ENCODE measurements at places on chromosomes 2 and 18. TPM values are rescaled to one million over a fixed set of nuclear protein-coding genes. Genes with fewer than 3 reads are reported as not detected.

CBLN2 gene
- total RNA-seq: not detected

DNA sequence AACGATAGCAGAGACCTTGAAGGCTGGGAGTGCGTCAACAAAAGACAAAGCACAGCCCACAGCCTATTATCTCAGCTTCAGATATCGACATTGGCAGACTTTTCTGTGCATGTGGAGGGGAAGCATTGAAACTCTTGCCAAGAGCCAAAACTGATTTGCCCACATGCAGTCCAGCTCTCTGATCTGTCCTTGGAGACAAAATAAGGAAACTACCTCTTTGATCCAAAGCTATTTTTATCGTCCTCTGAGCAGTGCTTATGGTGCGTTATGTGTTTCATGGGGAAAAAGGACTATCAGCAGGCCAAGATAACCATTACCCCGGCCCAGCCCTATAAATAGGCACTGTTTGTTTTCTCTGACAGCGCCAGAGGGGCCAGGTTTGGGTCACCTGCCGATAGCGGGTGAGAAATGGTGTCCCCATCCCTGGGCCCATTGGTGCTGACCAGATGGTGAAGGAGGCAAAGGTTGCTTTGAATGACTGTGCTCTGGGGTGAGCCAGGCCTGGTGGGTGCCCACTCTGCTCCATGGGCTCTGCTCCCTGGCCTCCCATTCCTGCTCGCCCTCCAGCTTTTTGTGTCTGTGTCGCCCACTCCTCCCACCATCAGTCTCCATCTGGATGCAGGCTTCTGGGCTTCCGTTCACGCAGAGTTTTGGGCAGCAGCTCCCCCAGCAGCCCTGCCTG is 176.1 kb upstream of the HS6ST1 start:
- peak; percentile 77 for DNase-seq

- DNase-seq: no peak
Measured at GRCh38 chr2:58512878-58513277, 271.8 kb upstream of the FANCL start.

- no peak for DNase-seq
Measured at GRCh38 chr18:68438983-68439382, 275.9 kb downstream of the TMX3 start.

DNA sequence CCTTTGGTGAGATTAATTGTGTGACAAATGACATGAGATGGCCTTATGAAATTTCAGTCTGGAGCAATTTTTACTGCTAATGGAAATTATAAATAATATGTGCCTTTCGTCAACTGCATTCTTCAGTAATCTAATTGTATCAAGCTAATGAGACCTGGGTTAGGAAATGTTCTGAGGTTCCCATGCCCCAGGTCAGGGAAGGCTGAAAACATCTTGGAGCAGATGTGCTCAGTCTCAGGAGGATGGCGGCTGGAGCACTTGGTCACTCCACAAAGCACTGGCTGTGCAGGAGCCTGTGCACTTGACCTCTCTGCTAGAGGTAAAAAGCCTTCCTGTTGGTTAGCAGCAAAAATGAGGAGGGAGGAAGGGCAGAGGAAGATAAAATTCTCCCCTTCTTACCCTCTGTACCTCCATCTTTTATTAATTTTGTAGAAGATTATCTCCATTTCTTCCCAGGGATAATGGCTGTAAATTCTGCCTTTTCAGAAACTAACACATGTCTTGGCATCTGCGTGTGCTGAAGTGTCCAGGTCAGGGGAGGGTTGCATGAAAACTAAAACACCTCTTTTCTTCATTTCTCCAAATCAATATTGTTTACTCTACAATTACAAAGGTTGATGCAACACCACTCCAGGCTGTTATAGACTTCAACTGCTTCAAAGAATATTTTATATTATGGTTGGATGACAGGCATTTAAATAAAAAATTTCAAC is 1606.4 kb upstream of the ACVR2A start:
- no peak for DNase-seq

GRCh38 chr2:219727771-219728429 is 100.5 kb downstream of the SLC4A3 start:
- DNase-seq: peak; percentile 34

CDCA7 gene
- 9.1 TPM for total RNA-seq

RTP5 gene
- total RNA-seq: not detected

CCDC121 gene
- 2.5 TPM for total RNA-seq

DNA sequence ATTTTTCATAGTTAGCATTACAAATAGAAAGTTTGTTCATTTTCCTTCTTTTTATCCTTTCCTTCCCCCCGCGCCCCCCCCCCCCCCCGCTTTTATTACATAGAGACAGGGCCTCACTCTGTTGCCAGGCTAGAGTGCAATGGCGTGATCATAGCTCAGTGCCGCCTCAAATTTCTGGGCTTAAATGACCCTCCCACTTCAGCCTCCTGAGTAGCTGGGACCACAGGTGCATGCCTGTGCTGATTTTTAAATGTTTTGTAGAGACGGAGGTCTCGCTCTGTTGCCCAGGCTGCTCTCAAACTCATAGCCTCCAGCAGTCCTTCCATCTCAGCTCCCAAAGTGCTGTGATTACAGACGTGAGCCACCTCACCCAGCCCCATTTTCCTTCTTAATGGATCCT is 91.2 kb upstream of the ALPP start:
- no peak for DNase-seq
